Natural killer cell (primary cell): ENCODE measurements at places on chromosomes 6 and 20. TPM values are rescaled to one million over a fixed set of nuclear protein-coding genes. Genes with fewer than 3 reads are reported as not detected.

ZC3H12D gene
- total RNA-seq, result 0.49 TPM

COL11A2 gene
- total RNA-seq, result 0.94 TPM

HLA-DMB gene
- total RNA-seq, result 23.0 TPM

DEFB124 gene
- total RNA-seq, result not detected

HCK gene
- 31.6 TPM for total RNA-seq

SERAC1 gene
- total RNA-seq, result 2.3 TPM

BAG2 gene
- 2.8 TPM for total RNA-seq

PDRG1 gene
- total RNA-seq, result 12.8 TPM

OOEP gene
- total RNA-seq, result not detected

KCNK17 gene
- not detected for total RNA-seq

NFATC2 gene
- total RNA-seq, result 160 TPM

HLA-G gene
- 1.6 TPM for total RNA-seq

DNA sequence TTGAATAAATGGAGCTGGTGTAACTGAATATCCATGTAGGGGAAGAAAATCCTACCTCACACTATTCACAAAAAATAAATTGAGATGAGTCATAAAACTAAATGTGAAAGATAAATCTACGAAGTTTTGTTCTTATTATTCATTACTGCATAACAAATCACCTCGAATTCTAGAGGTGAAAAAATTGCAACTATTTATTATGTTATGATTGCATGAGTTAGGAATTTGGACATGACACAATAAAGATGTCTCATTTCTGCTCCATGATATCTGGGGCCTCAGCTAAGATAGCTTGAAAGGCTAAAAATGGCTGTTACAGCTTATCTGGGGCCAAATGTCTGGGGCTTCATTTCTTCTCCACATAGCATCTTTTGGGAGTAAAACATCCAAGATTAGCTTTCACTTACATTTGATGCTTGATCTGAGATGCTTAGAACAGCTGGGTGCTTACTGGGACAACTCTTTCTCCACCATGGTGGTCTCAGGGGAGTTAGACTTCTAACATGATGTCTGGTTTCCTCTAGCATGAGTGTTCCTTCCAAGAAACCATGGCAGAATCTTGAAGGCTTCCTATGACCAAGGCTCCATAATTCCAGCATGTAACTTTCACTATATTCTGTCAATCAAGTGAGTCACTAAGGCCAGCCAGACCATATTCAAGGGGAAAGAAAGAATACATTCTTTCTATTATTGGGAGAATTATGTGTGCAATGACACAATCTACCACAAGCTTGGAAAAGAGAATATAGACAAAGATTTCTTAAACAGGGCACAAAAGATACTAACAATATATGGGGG, 30.1 kb downstream of the OR2B6 start:
- no peak for DNase-seq

GRCh38 chr20:10986586-10986985, 312.8 kb upstream of the JAG1 start:
- DNase-seq, result no peak

DNA sequence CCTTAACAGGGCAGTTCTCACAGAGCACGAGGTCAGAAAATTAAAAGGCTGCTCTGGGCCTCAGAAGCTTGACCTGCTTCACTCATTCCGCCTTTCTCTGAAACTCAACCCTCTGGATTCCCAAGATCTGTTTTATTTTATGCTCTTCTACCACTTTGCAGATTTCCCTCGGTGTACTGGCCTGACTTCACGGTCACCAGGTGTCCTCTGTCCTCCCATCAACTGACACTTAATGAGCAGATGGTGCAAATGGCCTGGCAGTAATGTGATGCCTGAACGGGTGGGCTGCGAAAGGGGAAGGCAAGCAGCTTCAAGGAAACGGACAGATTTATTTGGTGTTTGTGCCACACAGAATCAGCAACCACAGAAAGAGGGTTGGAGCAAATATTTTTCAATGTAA, 169.7 kb upstream of the TFAP2D start:
- DNase-seq, result no peak

DNA sequence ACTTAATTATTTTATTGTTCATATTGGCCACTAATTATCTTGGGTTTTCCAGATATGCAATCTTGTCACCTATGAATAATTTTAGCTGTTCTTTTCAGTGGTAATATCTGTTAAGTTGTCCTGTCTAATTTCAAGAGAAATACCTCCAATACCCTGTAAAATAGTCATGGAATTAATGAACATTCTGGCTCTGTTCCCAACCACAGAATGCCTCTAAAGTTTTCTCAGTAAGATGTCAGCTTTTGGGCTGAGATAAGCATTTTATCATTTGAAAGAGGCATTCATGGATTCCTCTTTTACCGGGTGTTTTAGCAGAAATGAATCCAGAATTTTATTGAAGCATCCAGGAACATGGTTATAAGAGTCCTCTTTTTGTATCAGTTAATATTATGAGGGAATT, 109.3 kb downstream of the WDR27 start:
- no peak for DNase-seq

DNA sequence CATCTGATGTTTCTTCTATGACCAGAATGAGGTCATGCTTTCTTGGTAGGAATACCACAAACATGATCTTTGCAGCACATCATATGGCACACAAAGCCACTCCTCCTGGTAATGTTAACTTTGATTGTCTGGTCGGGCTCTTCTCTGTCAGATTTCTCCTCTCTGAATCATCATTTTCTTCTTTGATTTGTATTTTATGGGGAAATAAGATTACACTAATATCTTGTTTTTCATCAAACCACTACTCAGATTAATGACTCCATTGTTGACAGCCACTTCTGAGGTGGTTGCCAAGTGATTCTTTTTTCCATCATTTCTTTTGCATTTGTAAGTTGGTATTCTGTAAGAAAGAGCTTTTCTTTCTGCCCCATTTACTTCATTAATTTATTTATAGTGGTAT, 29.5 kb downstream of the TRMT11 start:
- no peak for DNase-seq

DNA sequence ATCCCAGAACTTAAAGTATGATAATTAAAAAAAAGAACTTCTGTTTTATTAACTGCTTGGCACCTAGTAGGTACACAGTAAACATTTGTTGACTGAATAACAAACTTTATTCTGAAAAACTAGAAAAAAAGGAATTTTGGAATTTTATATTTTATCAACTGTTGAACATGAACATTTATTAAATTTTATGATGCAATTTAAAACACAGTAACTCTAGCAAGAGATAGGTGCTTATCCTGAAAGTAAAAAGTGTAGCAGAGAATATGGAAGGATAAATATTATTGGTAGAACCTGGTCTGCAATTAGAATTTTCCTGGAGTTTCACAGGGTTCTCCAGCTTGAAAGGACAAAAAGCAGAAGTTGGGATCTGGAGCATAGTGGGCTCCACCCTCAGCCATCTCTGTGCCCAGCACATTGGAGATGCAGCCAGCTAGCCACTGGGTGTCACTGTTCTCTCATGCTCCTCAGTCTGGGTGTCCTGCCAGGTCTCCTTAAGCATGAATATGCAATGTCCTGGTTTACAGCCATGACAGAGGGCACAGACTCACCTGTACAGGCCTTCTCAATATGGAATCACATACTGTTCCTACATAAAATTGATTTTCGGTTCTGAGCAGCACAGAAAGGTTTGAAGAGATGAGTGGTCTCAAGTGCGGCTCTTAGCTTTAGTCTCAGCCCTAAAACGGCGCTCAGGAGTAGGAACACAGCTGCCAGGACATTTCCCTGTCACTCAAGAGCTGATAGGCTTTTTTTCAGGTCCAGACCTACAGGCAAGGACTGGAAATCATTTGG, 31.7 kb upstream of the IL20RA start:
- DNase-seq, result peak; percentile 42

- DNase-seq, result no peak
These were observed 109.5 kb upstream of the CLDN20 start for GRCh38 chr6:155154158-155154830.

GRCh38 chr6:116662202-116662601, 6.4 kb downstream of the ZUP1 start:
- no peak for DNase-seq

- peak; percentile 74 for DNase-seq
These were observed 48.8 kb upstream of the ZNF217 start for GRCh38 chr20:53642196-53643030.

DNA sequence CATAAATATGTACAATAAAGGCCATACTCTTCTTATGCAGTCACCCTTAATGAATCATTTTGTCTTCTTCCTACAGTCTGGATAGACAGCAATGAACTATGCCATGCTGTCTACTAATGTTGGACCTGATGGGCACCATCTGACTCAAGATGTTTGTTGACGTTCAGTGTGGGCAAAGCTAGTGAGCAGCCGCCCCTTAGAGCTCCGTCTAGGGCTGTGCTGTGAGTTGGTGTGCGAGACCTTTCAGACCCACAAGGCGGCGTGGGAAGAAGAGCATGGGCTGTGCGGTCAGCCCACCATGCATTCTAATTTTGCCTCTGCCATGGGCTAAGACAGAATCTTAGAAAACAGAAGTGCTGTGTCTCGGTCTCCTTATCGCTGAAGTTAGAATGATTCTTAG, 829.4 kb downstream of the QKI start:
- no peak for DNase-seq

GRCh38 chr6:158519761-158520160, 40.1 kb upstream of the TMEM181 start:
- DNase-seq, result no peak

GRCh38 chr6:131132360-131132759, 2.9 kb upstream of the AKAP7 start:
- DNase-seq, result no peak

DNA sequence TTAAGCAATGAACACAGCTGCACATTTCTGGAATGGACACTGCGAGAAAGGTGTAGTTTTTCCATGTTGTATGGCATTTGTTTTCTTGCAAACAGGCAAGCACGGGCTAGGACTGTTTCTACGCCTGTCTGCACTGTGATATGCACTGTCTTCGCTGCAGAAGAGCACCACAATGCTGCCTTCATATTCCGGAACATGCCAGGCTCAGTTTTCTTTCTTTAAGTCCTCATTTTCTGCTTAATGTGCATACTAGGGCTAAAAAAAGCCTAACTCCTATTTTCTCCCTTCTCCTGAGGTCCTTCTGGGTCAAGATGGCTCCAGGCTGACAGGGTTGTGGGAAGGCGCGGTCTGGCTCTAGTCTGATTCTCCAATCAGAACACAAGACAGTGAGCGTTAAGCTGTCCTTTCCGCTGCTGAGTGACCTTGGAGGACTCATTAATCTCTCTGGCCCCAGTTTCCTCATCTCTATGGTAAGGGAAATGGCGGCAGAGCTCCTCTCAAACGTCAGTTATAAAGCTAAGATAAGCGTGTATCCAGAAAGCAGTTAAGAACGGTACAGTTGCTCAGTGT, 379.9 kb downstream of the C6orf118 start:
- DNase-seq, result no peak

- DNase-seq, result no peak
These were observed 39.4 kb downstream of the PRDM13 start for GRCh38 chr6:99645986-99646385.

DNA sequence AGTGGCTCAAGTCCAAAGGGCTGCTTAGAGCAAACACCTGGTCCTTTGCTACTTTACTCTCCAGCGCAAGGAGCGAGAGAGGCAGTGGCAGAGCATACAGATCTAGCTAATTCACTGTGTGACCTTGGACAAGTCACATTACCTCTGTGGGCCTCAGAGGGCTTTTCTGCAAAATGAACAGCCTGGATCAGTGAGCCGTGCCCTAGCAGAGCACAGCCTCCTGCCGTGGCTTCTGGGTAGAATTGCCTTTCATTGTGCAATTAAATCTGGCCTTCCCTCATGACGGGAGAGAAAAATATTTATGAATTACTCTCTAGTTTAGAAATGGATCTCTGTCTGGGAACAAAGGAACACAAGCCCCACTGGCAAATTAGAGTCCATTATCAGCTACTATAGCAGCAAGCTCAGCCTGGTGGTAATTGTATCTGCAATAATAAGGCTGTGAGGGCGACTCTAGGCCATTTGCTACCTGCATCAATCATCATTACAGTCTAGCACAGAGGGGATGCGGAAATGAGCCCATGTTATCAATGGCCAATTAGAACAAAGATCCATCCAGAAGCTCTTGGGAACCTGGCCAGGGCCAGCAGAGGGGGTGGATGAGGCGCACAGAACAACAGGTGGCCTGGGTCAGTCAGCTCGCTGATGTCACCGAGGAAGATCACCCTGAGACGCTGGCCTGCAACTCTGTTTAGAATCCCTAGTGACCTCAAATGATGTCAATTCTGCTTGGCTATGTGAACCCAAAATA, 114.2 kb upstream of the LY86 start:
- DNase-seq, result no peak

DNA sequence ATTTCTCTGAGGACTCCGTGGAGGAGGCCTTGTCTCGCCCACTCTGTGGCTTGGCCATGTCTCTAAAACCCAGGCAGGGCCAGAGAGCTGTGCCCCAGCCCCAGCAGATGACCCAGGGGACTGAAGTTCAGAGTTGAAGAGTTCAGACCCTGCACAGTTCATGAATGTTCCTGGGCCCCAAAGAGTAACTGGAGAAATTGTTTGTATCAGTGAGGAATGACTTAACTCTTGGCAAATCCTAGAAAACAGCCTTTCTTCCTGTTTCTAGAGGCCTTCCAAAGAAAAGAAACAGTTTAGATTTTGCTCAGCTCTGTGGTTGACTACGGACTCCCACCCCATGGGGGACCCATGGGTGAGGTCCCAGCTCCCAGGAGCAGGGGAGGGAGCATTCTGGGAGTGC, 62.1 kb upstream of the EYA2 start:
- no peak for DNase-seq

DNA sequence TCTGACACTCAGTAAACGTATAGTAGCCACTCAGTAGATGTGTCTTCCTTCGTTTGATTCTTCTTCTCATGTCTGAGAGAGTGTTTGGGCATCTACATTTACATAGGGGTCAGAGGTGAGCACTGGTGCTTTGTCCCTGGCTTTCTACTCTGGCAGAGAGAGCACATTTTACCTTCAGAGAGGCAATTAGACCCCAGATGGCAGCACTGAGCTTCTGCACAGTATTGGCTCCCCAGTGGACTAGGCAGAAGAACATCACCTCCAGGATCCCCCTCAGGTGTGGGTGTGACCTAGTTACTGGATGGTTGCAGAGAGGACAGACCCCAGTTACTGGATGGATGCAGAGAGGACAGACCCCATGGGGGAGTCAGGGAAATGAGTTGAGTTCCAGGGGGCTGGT, 327.2 kb downstream of the DHX35 start:
- no peak for DNase-seq

GRCh38 chr20:5135363-5136012, 8.7 kb downstream of the CDS2 start:
- no peak for DNase-seq

- no peak for DNase-seq
These were observed 73.7 kb downstream of the PHF20 start for GRCh38 chr20:35845561-35845960.

DNA sequence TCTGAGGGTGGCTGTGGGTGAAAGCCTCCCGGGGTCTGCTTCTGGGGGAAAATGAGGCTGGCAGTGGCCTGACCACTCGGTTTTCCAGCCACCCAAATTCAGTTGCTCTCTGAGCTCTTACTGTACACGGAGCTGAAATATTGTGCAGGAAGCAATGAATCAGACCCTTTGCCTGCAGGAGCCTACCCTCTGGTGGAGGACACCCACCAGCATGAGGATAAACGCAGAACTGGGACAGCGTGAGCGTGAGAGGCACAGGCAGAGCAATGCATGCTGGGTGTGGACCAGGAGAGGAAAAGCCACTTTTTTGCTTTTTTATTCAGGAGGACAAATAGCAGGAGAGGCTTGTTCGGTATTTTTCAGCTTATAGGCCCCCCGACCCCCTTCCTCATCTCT, 298.0 kb downstream of the QKI start:
- no peak for DNase-seq

GRCh38 chr6:151242420-151242861, 2.7 kb downstream of the AKAP12 start:
- no peak for DNase-seq
